ENCODE measurements at places on chromosomes 2 and 18.

- no peak for DNase-seq
Observed at GRCh38 chr2:82256983-82257632, 1952.6 kb upstream of the LRRTM1 start.

GRCh38 chr2:60706021-60706420 is 50.0 kb upstream of the PAPOLG start:
- no peak for DNase-seq

- DNase-seq, result no peak
Observed at GRCh38 chr2:161710131-161710915, 86.1 kb downstream of the SLC4A10 start.

DNA sequence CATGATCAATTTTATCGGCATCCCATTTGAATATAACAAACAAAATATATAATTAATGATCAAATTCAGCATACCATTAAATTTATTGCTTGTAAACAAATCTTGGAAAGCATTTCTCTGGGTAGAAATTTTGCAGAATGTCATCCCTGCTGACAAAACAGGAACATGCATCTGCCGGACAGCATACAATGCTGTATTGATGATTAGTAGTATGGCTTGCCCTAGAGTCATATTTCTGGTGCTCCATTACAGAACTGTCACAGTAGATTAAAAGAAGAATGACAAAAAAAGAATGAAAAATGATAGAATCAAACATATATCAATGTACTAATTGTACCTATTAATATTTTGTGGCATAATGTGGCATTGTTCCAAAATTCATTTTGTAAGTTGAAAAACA is 98.0 kb downstream of the NXPH2 start:
- DNase-seq, result no peak

- DNase-seq, result no peak
Observed at GRCh38 chr2:237280939-237281338, 133.0 kb downstream of the COL6A3 start.

DNA sequence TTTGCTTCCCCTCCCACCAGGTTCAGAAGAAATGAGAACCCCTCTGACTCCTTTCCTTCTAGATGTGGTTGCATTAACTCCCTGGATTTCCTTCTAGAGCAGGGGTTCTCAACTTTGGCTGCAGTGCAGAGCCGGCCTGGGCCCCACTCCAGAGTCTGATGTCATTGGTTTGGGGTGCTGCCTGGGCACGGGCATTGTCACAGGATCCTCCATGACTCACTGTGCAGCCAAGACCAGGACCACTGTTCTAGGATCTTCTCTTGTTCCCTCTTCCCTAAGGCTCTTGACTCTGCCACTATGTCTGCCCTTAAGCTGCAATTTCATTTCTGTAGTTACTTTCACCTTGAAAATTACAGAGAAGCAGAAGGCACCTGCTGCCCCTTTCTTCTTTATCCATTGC is 31.8 kb downstream of the TBC1D8 start:
- DNase-seq, result no peak
